ENCODE measurements at places on chromosomes 7 and 10. TPM values are rescaled to one million over a fixed set of nuclear protein-coding genes. Genes with fewer than 3 reads are reported as not detected.

Gene CYP2C19
- not detected for polyA plus RNA-seq

GRCh38 chr10:78747401-78748234 lies 321.1 kb upstream of the ZMIZ1 start:
- no peak for DNase-seq

Gene LRIT1
- not detected for polyA plus RNA-seq

DNA sequence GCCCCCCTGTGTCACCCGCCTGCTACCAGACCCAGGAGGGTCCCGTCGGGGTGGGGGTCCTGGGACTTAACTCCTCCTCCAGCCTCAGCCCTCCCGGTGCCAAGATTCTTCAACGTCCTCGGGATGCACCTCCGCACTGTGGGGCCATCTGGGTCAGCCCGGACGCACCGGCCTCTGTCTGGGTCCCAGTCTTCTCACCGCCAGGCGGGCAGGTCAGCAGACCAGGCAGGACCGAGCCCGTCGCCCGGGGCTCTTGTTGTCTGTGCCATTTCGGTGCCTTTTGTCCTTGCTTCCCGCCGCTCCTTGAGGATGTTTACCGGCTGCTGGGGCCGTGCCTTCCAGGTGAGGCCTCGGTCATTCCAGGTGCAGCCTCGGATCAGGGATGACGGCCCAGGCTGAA lies 32.1 kb upstream of the PSMG3 start:
- DNase-seq = no peak

Gene CRYGN
- polyA plus RNA-seq = not detected

Gene MSS51
- 3.3 TPM for polyA plus RNA-seq

Gene FGF8
- polyA plus RNA-seq = not detected

GRCh38 chr10:3740157-3740871 lies 44.7 kb downstream of the KLF6 start:
- DNase-seq = no peak

DNA sequence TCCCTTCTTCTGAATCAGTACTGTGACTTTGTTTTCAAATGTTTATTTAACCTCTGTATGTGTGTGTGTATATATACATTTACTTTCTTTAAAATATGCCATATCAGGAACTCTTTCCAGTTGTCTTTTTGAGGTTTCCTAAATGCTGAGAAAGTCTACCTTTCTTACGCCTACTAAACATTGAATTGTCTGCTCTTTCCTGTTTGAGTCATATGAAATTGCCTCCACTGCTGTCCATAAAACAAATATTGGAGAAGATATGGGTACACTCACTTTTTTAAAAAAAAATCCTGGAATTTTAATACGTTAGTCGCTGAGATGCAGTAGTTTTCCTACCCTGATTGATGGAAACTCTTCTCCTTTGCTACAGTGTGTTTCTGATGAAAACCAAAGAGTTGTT lies 298.7 kb upstream of the TEX47 start:
- no peak for DNase-seq

GRCh38 chr7:67588631-67589030 lies 592.0 kb downstream of the TYW1 start:
- DNase-seq = no peak

DNA sequence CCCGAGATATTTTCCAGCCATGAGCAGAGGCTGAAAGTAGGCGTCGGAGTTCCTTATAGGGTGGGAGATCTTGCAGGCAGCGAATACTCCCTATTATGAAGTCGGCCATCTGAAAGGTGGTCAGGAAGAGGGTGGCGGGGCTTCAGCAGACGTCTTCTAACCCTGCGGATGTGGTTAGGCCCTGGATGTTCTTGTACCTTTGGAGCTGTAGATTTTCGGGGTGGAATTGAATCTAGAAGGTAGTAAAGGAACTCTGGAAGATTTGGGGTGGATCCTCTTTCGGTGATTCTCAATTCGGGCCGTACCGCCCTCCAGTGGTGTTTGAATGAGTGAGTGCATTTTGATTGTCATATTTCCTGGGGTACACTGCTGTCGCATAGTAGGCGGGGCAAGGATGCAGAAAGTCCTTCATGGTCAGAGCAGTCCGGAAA lies 635 bp downstream of the NUP205 start:
- DNase-seq = peak; percentile 46

DNA sequence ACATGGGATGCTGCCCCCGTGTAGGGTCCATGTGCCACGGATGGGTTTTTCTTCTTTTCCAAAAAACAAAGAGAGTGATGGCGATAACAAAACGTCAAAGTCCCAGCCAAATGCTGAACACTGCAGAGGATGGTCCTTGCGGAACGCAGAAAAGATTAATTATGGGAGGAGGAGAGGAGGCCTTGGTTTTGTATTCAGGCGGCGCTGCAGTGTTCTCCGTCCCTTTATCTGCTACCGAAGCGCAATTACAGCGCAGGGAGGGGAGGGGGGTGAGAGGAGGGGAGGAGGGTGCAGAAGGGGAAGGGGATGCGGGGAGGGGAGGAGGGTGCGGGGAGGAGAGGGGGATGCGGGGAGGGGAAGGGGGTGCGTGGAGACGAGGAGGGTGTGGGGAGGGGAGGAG lies 131.8 kb upstream of the PRKCQ start:
- DNase-seq = no peak

GRCh38 chr7:126780993-126781392 lies 471.7 kb downstream of the GRM8 start:
- DNase-seq = no peak

Gene NUTM2E
- polyA plus RNA-seq = 0.40 TPM

Gene C10orf95
- not detected for polyA plus RNA-seq

Gene ZNF503
- 4.4 TPM for polyA plus RNA-seq

Gene FUOM
- 8.6 TPM for polyA plus RNA-seq

Gene GALNT17
- 27.7 TPM for polyA plus RNA-seq

Gene IFIT1B
- polyA plus RNA-seq = not detected

Gene SPDYE6
- polyA plus RNA-seq = 0.15 TPM
